ENCODE measurements at places on chromosomes 11 and 22. TPM values are rescaled to one million over a fixed set of nuclear protein-coding genes. Genes with fewer than 3 reads are reported as not detected.

GRCh38 chr11:443542-444199 is 1.9 kb upstream of the ANO9 start:
- no peak for DNase-seq

GRCh38 chr11:126246636-126247035 is 22.1 kb downstream of the SRPRA start:
- no peak for DNase-seq

GRCh38 chr11:28759311-28759710 is 651.1 kb downstream of the METTL15 start:
- no peak for DNase-seq

- DNase-seq: no peak
Observed at GRCh38 chr11:102653744-102654291, 28.7 kb upstream of the MMP20 start.

DNA sequence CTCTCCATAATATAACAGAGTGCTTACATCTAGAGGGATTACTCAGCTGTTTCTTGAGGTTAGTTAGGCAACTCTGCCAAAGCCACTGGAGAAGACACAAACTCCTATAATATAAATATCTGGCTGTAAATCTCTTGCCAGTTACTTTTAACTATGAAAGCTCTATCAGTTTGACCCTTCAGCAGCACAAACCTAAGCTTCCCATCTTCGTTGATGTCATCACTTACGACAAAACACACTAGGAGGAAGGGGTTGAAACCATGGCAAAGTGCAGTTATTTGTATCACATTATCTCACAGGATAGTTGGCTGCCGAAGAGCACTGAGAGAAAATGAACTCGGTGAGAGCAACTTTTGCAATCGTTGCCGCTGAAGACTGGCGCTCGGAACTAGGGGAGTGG is 922.1 kb downstream of the OPCML start:
- no peak for DNase-seq

ARSA gene
- 50.4 TPM for total RNA-seq

- no peak for DNase-seq
Observed at GRCh38 chr11:87300640-87301380, 263.1 kb downstream of the TMEM135 start.

KRTAP5-11 gene
- total RNA-seq: not detected

ANGPTL5 gene
- 0.58 TPM for total RNA-seq

SCUBE2 gene
- 29.2 TPM for total RNA-seq

DNA sequence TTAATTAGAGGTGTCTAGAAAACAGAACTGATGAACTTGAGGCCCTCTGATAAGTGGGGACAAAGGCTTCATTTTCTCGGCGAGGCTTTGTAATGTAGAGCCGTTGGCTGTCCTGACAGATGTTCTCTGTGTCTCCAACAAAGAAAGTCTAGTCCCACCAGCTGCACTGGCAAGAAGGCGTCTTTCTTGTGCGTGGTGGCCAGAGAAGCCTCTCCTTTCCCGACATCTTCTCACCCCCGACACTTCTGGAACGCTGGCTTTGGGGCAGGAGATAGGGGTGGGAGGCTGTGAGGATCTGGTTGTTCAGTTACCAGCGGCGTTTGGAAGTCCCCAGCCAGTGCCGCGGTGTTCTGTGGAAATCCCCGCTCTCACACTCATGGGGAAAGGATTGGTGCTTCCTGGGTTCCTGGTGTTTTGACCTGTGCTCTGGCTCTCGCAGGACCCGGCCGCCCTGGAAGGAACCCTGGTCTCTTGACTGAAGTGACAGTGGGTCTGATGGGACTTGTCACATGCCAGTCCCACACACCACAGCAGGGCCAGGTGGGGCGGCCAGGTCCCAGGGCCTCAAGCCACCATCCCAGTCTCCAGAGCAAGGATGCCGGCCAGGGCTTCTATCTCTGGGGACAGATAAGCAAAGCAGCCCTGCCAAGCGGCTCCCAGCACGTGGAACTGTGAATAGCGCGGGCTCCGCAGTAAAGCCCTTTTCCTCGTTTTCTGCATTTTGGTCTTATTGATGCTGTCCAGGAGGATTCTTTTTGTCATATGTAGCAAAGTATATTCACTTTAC is 23.2 kb downstream of the FADS2 start:
- no peak for DNase-seq

DNA sequence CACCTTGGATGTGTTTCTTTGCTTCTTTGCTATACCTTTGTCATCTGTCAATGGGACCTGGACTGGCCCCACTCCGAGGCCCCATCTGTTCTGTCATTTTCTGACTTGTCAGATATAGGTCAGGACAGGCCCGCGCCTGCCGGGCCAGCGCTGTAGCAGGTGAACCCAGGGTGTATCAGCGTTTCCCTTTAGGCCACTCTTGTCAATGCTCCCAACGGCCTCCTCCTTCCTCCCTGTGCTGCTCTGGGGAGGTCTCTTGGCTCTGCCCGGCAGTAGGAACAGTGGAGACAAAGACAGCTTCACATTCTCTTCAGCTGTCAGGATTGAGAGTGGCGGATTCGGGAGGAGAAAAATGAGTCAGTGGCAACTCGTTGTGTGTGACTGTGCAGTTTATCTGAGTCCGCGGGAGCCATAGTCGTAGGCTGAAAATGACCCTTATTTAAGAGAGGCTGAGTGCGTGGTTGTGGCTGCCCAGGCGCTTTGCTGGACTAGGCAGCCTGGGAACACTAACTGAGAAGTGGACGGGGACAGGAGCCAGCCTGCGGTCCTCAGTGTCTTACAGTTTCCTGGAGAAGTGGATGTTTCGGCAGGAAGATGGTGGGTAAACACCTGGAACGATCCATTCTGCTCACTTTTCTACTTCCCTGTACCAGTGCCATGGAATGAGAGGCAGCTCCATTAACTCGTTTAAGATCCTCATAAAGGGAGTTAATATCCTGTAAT is 102.3 kb downstream of the PRR5L start:
- no peak for DNase-seq

ACR gene
- 4.5 TPM for total RNA-seq

- DNase-seq: no peak
Observed at GRCh38 chr11:74754507-74755252, 6.0 kb downstream of the RNF169 start.

- no peak for DNase-seq
Observed at GRCh38 chr22:20771918-20772625, 1.8 kb upstream of the SERPIND1 start.

CDC42BPG gene
- total RNA-seq: 0.55 TPM

GRCh38 chr11:15349413-15349812 is 234.7 kb downstream of the INSC start:
- DNase-seq: no peak

GRCh38 chr11:106821291-106821690 is 197.0 kb downstream of the GUCY1A2 start:
- no peak for DNase-seq

DNA sequence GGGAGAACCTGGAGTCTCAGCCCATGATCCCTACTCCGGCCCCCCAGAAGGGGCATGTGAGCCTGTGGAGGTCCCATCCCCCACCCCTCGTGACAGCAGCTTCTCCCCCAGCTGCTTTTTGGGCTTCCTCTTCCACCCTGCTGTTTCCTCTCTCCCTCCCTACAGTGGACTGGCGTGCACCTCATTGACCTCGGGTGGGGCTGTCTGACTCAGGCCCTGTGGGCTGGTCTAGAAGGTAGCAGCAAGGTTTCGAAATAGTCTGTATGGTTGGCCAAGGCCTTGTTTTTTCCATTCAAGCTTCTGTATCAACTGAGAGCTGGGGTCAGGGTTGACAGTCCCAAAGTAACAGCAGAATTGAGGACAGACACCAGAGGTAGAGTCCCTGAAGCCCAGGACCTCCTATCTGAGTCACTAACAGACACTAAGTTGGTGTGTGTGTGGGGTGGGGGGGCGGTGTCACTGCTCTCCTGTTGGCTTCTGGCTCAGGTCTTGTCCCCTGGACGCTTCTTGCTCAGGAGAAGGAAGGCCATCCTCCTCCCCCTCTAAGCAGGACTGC is 7.7 kb downstream of the SLC37A2 start:
- DNase-seq: peak; percentile 78

DNA sequence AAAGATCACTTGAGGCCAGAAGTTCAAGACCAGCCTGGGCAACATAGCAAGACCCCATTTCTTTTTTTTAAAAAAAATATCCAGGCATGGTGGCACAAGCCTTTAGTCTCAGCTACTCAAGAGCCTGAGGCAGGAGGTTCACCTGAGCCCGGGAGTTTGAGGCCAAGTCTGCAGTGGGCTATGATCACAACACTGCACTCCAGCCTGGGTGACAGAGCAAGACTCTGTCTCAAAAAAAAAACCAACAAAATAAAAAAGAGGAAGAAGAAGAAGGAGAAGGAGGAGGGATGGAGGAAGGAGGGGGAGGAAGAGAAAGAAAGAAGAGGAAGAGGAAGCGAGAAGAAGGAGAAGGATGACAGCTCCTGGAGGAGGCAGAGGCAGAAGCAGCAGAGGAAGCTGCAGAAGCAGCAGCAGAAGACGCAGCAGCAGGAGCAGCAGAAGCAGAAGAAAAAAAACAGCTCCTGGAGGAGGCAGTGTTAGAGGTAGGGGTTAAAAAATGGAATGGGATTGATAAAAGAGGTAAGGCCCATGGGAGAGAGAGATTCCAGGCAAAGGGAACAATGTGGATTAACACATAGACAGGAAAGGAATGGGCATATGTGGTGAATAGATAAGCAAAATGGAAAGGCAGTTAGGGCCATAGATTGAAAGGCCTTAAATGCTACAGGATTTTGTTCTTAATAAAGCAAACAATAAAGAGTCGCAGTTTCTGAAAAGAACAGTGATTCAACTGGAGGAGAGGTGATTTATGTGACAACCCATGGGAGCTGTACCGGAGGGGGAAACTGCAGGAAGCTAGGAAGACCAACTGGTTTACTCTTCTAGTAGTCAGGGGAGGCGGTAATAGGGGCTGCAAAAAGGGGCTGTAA is 10.9 kb downstream of the PRCP start:
- no peak for DNase-seq

GRCh38 chr11:38278457-38279141 is 1680.6 kb upstream of the RAG2 start:
- peak; percentile 80 for DNase-seq

DNA sequence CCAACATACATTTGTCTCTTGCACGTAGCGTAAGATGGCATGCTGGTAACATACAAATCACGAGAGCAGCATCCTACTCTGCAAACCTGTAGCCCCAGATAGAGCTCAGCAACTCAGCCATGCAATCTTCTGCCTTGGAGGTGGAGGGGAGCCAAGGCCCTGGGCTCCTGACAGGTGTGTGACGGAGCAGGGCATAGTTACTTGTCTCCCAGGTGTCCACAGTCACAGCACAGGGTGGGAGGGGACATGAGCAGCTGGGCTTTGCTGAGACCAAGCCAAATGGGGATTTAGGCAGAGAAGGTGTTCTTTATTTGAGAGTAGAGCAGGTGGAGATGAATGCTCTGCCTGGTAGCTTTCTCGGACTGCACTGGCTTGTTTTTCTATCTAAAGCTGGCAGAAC is 111.7 kb downstream of the TEAD1 start:
- DNase-seq: no peak

DNA sequence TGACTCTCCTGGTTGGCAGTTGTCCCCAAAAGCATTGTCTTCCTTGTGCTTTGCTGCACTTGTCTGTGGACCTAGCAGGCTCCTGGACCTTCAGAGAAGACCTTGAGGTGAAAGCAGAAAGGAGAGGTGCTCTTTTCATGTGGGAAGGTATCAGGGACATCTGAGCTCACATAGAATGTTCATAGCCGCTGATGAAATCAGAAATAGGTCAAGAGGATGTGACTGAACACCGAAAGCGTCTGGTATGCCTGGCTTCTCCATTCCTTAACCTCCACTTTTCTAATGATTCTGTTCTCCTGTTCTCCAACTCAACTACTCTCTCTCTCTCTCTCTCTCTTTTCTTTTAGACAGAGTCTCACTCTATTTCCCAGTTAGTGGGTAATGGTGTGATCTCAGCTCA is 6.2 kb upstream of the CUL5 start:
- no peak for DNase-seq

Data from mesenteric fat pad (tissue), 1 donor.